CD4-positive, alpha-beta T cell treated with Interferon alpha-2 for 1 hour (primary cell): ENCODE measurements at places on chromosomes 13 and 19.

GRCh38 chr19:10718205-10719196 is 622 bp downstream of the DNM2 start:
- DNase-seq: peak; percentile 57

GRCh38 chr19:51735759-51736449 is 12.1 kb upstream of the HAS1 start:
- peak; percentile 5 for DNase-seq

GRCh38 chr19:17346109-17346671 is 8.8 kb downstream of the GTPBP3 start:
- peak; percentile 80 for DNase-seq

- no peak for DNase-seq
These were observed 782 bp upstream of the JUND start for GRCh38 chr19:18282021-18282787.

DNA sequence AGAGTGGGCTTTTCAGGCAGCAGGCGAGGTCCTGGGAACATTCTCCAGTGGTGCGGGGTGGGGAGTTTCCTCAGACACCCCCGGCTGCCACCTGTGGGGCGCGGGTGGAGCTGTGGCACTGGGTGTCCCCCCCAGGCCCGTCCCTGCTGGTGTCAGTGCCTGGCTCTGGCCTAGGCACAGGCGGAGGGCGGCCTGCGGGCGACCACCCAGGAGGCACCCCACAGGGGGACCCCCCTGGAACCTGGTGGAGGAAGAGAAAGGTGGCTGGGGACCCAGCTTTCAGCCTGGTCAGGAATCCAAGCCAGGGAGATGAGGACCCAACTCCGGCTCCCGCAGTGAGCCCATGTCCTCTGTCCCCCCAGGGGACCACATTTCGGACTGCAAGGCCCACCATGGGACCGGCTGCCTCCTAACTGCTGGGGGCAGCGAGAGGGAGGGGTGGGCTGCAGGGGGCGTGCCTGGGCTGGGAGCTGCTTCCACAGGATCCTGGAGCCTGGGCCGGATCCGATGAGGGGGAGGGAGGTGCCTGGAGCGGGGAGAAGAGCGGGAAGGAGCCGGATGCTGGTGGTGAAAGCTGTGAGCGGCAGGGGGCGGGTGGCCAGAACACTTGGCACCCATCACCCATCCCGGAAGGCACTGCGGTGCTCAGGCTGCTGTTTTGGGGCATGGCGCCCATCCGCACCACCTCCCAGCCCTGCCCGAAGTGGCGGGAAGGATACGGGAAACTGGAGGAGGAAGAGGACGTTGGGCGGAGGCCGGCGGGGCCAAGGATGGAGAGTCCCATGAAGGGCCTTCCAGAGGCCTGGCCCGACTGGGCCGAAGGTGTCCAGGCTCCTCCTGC is 5.5 kb upstream of the CTXN1 start:
- no peak for DNase-seq

DNA sequence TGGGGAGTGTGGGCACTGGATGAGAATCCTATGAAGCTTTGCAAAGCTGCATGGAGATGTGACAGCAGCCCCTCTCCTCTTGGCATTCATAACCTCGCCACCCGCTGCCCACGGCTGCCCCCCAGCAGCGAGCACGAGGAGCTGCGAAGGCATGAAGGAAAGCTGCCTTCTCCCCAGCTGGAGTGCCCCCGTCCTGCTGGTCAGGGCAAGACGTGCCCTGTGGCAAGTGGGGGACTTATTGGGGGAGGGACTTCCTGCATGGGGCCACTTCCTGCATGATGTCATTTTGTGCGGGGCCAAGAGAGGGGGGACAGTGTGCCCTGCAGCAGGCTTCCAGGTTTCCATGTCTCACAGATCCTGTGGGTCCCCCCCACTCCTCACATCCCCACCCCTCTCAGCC is 85.9 kb downstream of the TSHZ3 start:
- DNase-seq: no peak

- DNase-seq: no peak
These were observed 114.0 kb downstream of the COL4A2 start for GRCh38 chr13:110421061-110421460.

DNA sequence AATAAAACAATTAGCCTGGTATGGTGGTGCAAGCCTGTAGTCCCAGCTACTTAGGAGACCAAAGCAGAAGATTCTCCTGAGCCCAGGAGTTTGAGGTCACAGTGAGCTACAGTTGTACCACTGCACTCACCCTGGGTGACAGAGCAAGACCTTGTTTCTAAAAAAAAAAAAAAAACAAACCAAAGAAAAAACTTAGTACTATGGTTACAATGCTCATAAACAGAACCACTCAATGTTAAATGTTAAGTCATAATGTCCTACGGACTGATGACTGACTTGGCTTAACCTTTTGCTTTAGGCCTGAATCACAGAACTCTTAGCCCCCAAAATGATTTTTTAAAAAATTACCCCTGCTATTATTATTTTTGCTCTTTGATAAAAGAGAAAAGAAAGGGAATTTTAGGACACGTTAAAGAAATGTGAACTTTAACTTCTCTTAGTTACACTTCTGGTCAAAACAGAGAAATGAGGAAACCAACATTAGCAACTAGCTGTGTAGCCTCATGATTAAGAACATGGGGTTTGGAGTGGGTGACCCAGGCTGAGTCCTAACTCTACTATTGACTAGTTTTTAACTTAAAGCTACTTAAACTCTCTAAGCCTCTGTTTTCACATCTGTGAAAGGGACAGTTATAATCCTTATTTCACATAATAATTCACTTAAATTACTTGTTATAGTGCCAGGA is 13.7 kb upstream of the ELF1 start:
- DNase-seq: no peak

- no peak for DNase-seq
These were observed 1708.9 kb downstream of the SLITRK5 start for GRCh38 chr13:89380101-89380500.

GRCh38 chr19:36508325-36508724 is 19.0 kb upstream of the ZNF566 start:
- no peak for DNase-seq

DNA sequence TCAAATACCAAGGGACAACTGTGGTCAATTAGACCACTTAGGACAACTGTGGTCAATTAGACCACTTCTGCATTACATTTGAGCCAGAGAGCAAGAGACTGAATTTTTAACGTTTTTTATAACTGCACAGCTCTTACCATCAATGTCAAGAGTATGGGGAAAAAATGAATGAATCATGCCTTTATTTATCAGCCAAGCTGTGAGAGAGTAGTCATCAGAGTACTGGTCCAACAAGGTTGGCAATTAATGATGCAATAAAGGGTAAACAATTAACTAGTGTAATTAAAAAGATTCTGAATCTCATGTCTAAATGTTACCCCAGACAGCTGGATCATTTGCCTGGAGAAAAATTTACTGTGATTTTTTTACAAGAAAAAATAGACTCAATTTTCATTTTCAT is 381.1 kb downstream of the LIG4 start:
- no peak for DNase-seq

GRCh38 chr13:32737679-32738078 is 151.4 kb downstream of the PDS5B start:
- DNase-seq: no peak

DNA sequence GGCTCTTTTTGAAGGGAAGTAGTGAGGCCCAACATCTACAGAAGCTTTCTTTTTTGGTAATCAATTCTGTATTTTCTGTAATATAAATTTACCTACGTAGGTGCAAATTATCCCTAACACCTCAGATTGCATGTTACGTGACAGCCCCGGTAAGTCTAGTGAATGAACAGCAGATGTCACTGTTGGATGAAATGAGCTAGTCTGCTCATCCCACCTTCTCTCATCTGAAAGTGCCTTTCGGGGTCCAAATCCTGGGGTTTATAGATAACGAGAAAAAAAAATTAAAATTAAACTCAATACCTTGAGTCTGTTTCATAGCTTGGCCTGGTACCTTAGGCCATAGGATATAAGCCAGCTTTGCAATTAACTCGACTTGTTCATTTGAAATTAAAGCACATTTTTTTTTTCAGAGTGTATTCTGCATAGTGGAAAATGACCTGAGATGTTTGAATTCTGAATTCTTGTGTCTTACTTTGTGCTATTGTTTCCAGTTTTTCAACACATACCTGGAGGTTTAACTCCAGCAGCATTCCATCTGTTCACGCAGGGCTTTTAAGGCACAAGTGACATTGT is 548.2 kb downstream of the GPC5 start:
- no peak for DNase-seq
